ENCODE measurements at places on chromosomes 6 and 20.

- DNase-seq: no peak
Measured at GRCh38 chr20:48456366-48457192, 371.2 kb downstream of the PREX1 start.

GRCh38 chr6:56334937-56335336 is 87.6 kb upstream of the COL21A1 start:
- peak; percentile 24 for DNase-seq

DNA sequence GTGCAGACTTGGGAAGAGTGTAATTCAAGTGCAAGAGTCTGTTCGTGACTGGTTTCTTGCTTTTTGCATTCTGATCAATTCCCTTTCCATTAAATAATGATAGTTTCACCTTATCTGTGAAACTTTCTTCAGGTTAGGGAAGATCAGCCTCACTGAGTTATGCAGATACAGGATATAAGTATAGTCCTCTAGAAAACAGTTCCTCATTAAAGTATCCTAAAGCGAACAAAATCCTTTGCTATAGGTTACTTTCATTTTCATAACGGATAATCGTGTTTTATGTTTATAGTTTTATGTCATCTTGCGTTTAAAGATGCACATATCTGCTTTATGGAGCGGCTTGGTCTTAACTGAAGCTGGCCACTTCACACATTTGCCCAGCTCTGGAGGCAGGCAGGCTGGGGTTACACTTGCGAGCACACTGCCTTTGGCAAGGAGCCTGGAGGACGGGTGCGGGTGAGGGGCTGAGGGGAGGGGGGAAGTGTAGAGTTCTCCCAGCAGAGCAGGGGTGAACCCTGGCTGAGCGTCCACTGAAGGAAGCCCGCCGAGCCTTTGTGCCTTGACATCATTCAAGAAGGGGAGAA is 123.5 kb upstream of the IFNGR1 start:
- DNase-seq: no peak

DNA sequence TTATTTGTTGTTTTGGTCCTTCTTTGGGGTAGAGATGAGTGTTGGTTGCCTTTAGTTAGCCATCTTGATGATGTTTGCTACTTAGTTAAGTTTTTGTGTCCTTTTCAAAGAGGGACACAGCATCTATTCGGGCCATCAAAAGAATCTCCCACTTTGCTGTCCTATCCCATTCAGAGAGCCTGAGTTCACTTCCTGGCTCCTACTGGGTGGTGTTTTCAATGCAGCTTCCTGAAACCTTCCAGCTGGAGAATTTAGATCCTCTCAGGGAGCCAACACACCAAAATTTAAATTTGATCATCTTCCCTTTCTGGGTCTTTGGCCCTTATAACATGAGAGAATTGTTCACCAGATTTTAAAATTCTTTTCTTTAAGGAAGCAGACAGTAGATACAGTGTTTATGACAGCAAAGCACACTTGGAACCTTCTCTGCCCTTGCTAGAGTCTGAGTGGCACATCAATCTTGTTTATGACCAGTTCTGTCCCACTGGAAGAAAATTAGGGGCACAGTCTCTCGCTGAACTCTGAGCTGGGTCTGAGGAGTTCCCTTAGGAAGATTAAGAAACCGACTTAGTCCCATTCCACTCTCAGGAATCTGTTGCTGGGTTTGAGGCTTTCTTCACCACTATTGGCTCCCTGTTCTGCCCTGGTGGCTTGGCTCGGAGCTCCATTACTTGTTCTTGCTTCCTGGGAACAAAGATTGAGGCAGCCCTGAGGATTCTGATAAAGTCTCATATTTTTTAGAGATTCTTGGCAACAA is 115.5 kb downstream of the CCDC170 start:
- DNase-seq: no peak

GRCh38 chr6:11912420-11912819 is 99.7 kb upstream of the HIVEP1 start:
- no peak for DNase-seq

- no peak for DNase-seq
Measured at GRCh38 chr6:40879169-40879568, 159.9 kb downstream of the UNC5CL start.

DNA sequence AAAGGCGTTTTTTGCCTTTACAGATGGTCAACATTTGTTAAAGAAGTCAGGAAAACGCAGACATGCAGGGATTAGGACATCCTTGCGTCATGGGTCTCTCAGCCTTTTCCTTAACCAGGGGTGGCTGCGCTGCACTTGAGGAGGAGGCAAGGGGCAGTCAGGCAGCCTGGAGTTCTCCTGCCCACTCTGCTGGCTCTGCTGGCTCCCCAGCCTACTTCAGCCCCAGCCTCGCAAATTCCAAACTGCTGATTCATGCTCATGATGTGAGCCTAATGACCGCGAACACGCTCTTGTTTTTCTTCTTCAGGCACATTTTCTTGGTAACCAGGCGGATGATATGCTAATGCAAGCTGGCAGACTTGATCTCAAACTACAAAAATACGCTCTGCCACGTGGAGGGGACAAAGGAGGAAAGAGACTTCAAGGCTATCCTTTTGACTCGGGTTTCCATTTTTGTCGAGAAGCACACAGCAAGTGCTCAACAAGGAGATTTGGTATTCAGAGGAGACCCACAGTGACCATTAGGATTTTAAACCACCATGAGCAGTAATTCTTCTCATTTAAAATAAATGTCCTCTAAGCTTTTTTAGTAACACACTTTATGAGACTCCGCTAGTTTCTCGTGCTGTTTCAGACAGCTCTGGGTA is 290.3 kb upstream of the STXBP5 start:
- DNase-seq: peak; percentile 9

DNA sequence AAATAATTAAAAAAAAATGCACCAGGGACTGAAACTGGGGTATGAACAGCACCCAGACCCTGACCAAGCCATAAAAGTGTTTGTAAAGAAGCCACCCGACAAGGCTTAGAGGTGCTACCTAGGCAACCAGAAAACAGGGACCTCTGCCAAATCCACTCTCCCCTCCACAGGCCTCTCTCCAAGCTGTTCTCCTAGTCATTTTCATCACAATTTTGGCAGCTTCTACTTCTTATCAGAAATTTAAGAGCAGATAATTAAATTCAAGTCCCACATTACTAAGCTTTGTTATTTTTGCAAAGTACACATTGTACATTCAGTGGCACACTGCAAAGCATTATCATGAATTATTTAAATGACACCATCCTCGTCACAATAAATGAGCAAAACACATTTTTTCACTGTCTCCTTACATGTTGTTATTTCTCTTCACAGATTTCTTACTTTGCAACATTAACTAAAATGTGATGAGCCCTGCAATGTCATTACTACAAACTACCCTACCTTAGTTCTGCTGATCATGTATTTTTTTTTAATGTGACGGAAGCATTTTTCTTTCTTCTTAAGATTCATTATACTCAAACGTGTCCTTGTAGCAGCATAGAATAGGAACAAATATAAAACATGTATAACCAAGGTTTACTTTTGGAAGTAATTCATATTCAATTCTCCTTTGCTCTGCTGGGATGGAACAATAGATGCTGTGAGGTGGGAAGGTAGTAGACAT is 38.1 kb downstream of the ECT2L start:
- DNase-seq: no peak

- DNase-seq: peak; percentile 28
Measured at GRCh38 chr6:29747688-29748250, 24.5 kb downstream of the HLA-F start.

DNA sequence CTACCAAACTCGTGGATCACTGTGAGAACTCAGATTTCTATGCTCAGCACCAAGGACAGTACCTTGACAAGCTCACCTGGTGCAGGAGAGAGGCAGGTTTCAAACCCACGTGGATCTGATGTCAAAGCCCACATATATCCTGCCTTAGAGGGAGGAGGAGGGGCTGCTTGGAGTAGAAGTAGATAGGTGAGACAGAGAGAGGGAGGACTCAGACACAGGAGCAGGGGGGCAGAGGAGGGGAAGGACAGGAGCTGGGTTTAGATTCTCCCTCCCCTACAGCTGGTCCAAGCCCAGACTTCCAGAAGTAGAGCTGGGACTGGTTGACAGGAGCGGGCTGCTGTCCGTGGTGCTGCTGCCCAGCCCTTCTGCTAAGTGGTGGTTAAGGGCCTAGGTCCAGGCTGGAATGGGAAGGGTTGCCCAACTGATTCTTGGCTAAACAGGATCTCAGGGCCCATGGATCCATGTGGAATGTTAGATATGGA is 77.5 kb downstream of the CDH22 start:
- DNase-seq: peak; percentile 75

- no peak for DNase-seq
Measured at GRCh38 chr6:78688668-78689067, 178.7 kb upstream of the IRAK1BP1 start.

DNA sequence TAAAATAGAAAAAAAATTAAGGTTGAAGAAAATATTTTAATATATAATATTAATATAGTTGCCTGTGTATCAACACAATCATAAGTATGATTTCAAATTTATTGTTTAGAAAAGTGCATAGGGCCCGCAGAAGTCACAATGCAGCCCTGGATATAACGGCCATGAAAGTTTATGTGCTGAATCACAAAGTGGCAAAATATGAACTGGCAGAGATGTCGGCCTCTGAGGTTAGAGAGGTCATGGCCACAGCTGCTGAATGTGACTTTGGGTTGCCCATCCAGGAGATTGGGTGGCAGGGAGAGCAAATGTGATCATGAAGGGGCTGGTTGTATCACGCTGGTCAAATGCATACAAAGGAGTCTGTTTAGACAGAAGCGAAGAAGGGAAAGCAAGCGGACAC is 35.7 kb downstream of the COL11A2 start:
- no peak for DNase-seq

DNA sequence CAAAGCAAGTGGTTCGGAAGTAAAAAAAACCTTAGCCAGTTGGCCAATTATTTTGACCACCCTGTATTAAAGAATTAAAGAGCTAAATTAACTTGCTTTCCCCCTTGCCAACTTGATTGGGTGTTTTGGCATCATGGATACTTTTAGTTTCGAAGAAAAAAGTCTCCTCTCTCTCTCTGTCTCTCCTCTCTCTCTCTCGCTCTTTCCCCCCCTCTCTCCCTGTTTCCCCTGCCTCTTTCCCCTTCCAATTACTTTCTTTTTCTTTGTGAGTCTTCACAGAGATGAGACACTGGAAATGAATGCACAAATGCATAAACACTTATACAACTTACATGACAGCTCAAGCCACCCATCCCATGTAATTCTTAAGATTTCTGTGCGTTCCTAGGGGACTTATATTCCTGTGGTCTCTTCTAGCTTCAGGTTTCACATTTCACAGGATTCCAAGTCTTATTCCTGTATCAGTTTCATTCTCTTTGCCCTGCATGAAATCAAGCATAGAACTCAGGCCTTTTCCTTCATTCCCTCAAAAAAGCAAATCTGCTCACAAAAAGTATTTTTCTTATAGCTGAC is 32.9 kb upstream of the EYA4 start:
- DNase-seq: no peak

DNA sequence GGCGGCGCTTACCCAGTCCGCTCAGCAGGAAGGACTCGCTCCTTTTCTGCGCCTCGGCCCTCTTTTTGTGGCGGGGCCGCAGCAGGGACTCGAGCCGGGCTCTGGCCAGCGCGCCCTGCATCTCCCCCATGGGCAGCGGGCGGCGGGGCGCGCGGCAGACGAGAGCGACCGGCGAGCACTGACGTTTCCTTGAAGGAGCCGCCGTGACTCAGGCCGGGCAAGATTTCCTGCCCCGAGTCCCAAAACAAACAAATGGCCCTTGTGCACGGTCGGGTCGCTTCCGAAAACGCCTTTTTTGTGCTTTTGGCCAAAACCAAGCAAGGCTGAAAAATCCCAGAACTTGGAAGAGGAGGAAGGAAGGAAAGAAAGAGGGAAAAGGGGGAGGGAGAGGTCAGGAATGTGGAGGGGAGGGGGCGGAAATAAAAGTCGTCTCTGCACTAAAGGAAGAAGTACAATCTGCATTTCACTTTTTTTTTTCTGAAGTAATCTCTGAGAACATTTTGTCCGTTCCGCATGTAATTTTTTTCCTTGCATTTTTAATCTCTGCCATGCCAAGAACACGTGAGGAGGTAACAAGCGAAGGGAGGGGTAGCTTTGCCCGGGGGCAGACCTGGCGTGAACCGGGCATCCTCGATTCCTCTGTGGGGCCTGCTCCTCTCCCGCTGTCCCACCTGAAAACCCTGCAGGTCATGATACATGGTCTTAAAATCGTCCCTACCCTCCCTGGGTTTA is 123.3 kb upstream of the SLC2A12 start:
- DNase-seq: peak; percentile 82

DNA sequence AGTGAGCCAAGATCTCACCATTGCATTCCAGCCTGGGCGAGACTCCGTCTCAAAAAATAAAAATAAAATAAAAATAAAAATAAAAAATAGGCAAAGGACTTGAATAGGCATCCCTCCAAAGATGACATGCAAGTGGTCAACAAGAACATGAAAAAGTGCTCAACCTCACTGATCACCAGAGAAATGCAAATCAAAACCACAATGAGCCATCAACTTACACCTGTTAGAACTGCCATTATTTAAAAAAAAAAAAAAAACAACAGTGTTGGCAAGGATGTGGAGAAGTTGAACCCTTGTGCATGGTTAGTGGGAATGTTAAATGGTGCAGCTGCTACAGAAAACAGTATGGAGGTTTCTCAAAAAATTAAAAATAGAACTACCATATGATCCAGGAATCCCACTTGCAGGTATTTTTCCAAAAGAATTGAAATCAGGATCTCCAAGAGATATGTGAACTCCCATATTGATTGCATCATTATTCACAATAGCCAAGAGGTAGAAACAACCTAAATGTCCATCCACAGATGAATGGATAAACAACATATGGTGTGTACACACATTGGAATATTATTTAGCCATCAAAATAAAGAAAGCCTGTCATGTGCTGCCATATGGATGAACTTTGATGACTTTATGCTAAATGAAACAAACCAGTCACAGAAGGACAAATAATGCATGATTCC is 2.8 kb downstream of the C20orf203 start:
- DNase-seq: no peak

DNA sequence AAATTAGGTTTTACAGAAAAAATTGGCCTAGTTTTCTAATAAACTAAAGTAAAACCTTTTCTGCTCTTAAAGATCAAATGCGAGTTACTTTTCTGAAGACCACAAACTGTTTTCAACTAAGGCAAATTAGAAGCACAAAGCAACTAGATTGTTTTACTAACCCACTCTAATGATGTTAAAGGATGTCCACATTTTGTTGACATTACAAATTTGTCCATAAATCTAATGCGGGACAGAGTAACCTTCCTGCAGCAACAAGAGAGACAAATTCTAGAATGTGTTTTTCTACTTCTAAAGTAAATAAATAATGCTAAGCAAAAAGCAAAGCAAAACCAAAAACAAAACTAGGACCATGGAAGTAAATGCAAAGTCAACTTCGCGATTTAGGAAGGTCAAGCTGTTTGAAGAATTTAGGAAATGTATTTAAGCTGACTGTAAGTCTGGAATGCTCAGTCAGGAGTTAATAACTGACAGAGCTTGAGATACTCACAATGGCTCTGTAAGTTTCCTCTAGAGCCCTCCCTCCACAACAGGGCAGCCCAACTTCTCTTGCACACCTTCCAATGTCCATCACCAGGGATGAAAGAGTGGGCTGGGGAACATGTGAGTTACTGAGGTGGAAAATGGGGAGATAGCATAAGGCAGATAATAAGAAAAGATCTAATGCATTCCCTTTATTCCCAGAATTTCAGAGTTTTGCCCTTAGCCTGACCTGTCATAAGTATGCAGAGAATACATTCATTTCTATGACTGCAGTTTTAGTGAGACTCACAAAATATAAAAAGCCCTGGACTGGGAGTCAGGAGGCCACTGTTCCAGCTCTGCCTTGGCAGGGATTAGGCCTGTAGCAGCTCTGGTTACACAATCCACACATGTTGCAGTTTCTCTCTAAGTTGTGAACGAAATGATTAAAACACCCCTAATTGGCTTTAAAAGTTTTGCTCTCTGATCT is 158.8 kb downstream of the FOXA2 start:
- no peak for DNase-seq
